ENCODE measurements at places on chromosomes 1 and 21.
A peak's percentile ranks its signal among the peaks of the same experiment; 100 is the strongest.

GRCh38 chr1:33244809-33245186 is 11.5 kb upstream of the ZNF362 start:
- no peak for DNase-seq

- DNase-seq, result no peak
These were observed 34.1 kb downstream of the SOAT1 start for GRCh38 chr1:179327679-179328078.

DNA sequence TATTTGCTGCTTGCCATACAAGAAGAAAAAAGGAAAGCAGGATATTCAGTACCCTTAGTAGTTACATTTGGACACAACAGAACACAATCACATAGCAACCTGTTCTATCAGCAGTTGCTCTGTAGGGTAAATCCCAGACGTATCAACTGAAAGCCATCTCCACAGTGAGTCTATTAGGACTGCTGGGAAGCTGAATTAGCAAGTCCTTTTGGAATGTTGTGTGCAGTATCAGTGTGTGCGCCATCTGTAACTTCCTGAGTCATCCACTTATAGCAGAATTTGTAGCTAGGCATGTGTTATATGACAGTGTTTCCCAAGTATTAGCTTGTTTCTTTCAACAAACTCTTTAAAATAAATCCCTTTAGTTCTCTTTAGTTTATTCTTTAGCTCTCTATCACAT is 21.3 kb downstream of the CCDC30 start:
- no peak for DNase-seq

DNA sequence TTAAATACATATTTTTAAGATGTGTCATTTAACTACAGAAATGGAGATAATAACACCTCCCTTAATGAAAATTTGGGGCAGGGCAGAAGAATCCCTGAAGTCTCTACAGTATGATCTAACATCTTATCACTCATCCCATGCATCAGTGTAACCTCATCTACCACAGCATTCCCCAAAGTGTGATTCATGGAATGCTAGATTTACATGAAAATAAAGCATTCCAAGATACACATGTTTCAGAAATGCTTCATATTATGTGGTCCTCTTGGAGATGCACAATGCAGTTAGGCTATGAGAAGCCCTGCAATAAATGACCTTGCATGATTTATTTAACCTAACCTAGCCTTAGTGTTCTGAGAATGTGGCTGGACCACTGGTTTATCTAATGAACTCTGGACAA is 166.9 kb upstream of the SYT6 start:
- no peak for DNase-seq

GRCh38 chr1:26220199-26220912 is 13.6 kb upstream of the CEP85 start:
- DNase-seq, result no peak

DNA sequence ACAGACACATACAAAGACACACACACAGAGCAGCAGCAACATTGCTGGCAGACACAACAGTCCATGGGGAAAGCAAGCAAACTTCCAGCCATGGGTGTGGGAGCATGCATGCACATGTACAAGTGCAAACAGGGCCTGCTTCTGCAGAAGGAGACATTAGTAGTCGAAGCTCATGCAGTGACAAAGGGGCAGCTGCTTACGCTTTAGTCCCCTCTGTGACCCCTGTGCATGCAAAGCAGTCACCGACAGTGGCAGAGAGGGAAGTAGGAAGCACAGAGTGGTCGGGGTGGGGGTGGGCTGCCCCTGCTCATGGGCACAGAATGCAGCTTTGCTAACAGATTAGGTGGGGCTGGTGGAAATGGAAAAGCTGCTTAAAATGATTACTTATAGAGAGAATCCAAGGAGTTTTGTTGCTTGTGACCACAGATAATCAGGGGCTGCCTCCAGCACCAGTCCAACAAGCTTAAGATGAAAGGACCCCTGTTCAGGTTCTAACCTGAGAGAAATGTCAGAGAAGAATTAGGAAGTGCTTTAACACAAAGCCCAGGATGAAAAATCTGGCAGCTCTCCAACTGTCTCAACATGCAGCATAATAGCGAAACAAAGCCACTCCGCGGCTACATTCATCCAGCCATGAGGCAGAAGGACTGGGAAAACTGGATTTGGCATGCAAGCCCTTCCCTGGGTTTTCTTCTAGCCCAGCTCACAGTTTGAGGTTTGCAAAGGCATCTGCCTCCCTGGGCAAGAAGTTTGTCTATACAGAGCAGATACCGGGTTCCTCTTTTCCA is 378.9 kb downstream of the KCNH1 start:
- no peak for DNase-seq

- peak; percentile 35 for DNase-seq
These were observed 1.0 kb upstream of the DCAF6 start for GRCh38 chr1:167935216-167936067.

DNA sequence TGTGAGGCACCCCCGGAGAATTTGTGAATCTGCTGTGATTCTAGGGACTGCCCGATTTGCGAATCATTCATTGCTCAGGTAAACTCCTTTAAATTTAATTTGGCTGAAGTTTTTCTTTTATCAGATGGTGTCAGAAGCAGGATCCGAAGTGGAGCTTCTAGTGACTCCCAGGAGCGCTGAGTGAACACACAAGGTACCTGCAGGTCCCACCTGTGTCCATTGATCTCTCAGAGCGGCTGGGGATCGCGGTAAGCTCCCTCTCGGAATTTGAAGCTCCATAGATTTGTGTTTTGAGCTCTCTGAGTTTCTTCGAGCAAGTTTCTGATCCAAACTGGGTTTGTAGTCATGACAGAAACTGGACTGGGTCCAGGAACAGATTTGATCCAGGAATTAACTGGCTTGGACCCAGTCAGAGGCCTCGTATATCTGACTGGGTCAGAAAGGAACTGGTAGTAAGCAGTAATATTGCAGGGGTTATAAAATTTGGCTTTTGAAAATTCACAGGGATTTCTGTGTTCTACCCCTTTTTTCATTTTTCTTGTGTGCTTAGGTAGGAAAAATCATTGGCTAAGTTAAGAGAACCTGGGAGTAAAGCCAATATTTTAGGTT is 56.2 kb upstream of the EDEM3 start:
- DNase-seq, result no peak

DNA sequence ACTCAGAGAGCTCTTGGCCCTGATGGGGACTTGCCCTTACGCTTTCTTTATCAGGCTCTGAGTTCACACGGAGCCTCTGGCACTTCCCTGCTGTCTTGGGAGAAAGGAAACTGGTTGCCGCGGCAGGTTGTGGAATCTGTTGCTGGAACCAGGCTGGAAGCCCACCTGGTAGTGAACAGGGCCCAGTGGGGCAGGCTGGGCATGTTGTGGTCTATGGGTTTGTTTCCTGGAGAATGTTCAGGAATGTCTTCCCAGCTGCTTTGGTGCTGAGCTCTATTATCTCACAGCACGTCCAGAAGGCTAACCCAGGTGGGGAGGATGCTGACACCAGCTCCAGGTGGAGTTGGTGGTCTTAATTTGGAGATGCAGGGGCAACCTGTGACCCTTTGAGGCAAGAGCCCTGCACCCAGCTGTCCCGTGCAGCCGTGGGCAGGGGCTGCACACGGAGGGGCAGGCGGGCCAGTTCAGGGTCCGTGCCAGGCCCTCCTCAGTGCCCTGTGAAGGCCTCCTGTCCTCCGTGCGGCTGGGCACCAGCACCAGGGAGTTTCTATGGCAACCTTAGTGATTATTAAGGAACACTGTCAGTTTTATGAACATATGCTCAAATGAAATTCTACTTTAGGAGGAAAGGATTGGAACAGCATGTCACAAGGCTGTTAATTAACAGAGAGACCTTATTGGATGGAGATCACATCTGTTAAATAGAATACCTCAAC is 33.3 kb upstream of the TDRD10 start:
- DNase-seq, result no peak

GRCh38 chr21:15159382-15160020 is 94.7 kb upstream of the NRIP1 start:
- DNase-seq, result no peak

Measured in GM13976 (cell line).